ENCODE measurements at places on chromosomes 2 and 18.

DNA sequence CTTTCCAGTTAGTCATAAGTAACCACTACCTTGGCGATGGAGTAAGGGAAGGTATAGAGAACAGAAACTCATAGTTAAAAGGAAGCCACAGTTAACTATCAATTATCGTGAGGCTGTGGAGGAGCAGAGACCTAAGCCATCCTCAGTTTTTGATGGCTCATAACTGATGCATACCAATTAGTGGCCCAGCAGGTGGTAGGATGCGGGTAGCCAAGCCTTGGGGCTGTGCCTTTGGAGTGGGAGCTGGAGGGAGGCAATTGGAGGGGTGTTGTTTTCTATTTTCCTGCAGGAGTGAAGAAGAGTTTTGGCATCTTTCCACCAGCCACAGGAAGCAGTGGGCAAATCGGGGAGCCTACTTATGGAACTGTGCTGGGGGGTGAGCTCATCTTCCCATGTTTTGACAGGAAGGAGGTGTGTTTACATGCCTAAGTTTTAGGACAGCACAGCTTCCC is 194.8 kb downstream of the TPGS2 start:
- no peak for DNase-seq

DNA sequence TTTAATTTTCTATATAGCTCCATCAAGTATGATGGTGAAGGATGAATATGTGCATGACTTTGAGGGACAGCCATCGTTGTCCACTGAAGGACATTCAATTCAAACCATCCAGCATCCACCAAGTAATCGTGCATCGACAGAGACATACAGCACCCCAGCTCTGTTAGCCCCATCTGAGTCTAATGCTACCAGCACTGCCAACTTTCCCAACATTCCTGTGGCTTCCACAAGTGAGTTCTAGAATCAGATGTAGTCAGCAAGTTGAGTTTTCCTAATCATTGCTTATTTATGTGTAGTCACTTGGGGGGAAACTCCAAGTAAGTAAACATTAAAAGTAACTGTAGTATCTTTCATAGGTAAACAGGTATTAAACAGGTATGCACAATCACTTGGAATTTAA is 24.8 kb downstream of the SMAD4 start:
- DNase-seq, result no peak

DNA sequence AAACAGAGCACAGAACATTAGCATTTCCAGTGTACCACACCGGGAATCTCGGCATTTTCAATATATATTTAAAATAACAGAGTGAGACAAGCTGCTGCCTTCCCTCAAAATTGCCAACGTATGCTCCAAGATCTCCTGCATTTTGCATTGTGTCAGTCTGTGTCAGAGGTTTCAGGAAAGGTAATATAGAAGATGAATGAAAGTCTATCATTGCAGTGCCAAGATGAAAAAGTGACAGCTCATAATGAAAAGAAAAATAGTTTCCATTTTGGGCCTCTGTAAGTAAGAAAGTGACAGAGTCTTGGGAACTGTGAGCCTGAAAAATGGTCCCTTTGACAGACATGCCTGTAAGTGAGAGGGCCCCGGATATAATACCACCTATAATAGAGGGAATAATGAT is 297.8 kb upstream of the PIK3C3 start:
- DNase-seq, result no peak

DNA sequence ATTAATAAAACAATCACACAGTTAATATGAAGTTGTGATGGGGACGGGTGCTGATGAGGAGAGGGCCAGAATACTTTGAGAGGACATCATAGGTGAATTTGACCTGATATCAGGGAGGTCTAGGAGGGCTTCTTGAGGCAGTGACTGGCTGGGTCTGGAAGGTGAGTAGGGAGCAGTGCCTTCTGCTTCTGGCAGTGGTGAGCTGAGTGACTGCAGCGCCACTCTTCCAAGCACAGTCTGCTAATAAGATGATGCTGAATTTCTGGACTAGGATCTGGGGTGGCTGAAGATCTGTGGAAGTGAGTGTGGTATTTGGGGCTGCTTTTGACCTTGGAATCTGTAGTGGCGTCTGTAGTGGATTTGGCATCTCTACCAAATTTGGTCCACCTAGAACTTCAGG is 5.5 kb downstream of the DGKD start:
- no peak for DNase-seq

- DNase-seq, result no peak
Measured at GRCh38 chr18:3803350-3803749, 353.4 kb downstream of the TGIF1 start.

DNA sequence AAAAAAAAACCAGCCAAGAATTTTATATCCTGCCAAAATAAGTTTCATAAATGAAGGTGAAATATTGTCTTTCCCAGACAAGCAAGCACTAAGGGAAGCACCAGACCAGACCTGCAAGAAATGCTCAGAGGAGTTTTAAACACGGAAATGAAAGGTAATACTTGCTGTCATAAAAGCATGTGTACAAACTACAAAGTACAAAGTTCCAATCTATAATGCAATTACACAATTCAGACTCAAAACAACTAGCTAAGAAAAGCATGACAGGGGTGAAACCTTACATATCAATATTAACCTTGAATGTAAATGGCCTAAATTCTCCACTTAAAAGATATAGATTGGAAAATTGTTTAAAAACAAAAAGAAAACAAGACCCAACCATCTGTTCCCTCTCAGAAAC is 45.0 kb upstream of the ASXL3 start:
- no peak for DNase-seq

- no peak for DNase-seq
Measured at GRCh38 chr2:69968609-69969008, 7.2 kb upstream of the ASPRV1 start.

GRCh38 chr2:207135801-207136457 is 29.8 kb downstream of the KLF7 start:
- no peak for DNase-seq

DNA sequence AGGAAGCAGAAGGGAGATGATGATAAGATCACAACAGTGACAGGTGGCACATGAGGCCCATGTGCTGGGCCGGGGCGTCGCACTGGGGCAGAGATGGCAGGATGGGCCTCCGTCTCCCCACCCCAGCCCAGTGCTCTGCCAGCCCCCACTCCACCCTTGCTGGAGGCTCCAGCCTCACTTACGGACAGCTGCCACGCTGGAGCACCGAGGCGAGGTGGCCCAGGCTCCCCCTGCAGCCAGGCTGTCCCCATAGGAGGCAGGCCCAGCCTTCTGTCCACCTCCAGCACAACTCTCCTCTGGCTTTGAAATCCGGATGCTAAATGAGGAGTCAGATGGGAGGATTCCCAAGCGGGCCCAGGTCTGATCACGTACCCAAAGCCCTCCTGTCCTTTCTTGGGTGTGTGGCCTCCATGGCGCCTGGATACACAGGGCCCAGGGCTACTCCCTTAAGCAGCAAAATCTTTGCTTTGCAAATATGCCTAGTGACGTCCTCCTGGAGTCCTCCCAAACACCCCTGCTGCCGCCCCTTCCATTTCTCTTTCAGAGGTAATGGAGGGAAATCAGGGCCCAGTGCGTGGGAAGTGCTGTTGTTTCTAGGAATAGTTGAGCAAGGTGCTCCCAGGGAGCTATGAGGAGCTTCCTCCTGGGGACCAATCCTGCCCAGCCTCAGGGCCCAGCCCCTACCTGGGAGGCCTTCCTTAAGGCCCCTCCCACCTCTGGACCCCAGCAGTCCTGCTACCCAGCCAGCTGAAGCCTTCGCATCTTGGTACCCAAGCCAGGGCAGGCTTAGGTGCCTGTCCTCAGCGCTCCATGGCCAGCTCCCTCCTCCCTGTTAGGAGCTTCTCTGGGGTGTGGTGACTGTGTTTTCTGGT is 170.4 kb upstream of the MYCN start:
- DNase-seq, result no peak

GRCh38 chr2:111705711-111706336 is 178.2 kb downstream of the ANAPC1 start:
- DNase-seq, result no peak

- no peak for DNase-seq
Measured at GRCh38 chr18:38368886-38369285, 803.3 kb upstream of the CELF4 start.

DNA sequence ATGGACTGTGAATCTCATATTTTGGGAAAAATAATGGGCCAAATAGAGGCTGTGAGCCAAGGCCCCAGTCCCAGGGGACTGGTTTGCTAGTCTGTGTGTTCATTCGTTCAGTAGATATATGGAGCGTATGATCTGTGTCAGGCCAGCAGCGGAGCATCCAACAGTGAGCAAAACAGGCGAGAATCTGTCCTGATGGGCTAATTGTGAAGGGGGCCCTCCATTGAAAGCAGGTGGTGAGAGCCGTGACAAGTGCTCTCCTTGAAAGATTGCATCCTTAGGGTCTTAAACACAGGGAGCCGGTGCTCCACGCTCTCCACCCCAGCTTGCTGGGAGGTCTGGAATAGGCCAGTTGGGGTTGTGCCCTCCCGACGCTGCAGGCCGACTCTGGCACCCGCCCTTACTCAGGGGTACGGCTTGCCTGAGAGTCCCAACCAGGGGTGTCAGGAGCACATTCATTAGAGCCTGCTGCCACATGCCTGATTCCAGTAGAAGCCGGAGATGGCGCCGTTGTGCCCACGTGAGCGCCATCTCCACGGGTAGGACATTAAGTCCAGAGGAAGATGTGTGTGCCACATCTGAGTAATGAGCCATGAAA is 213.3 kb downstream of the SH3RF3 start:
- no peak for DNase-seq

DNA sequence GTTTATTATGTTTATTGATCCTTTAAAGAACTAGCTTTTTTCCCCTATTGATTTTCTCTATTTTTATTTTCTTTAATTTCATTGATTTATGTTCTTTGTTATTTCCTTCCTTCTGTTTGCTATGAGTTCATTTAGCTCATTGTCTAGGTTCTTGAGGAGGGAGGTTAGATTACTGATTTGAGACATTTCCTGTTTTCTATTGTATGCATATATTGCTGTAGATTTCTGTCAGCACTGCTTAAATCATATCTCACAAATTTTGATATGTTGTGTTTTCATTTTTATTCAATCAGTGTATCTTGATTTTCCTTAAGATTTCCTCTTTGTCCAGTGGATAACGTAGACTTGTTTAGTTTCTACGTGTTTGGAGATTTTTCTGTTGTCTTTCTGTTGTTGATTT is 43.4 kb downstream of the PTPN4 start:
- no peak for DNase-seq

- no peak for DNase-seq
Measured at GRCh38 chr2:149427387-149427786, 97.0 kb downstream of the LYPD6 start.

DNA sequence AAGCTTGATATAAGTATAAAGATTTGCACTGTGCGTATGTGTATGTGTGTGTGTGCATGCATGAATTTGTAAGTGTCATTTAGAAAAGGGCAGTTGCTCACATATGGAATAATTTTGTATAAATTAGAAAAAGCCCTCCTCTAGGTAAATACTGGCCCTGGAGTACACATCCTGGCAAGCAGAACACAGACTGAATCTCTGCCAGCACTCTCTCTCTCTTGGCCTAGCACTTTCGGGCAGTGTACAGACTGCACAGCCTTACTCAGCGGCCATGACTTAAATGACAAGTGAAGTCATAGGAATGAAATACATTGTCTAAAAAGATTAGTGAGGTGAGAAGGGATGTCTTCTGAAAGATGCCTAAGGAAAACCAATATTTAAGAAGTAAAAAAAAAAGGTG is 214.1 kb downstream of the RDH14 start:
- no peak for DNase-seq

- DNase-seq, result no peak
Measured at GRCh38 chr18:44513233-44513632, 167.5 kb upstream of the SETBP1 start.

DNA sequence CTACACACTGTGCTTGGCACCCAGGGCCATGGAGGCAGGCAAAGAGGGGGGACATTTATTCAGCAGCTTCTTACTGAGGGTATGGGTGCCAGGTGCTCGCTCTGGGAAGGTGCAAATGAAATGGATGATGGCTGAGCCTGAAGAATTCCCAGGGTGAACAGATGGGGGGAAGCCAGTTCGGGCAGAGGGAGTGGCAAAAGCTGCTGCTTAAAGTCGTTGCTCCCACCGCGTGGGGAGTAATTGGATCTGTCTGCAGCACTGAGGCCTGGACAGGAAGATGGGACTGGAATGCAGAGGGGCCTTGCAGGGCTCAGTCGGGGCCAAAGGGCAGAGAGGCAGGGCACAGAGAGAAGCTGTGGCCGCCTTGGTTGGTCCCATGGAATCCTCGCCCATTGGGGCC is 51.2 kb downstream of the NEDD4L start:
- DNase-seq, result no peak

GRCh38 chr2:105400138-105400540 is 1.3 kb upstream of the FHL2 start:
- no peak for DNase-seq

DNA sequence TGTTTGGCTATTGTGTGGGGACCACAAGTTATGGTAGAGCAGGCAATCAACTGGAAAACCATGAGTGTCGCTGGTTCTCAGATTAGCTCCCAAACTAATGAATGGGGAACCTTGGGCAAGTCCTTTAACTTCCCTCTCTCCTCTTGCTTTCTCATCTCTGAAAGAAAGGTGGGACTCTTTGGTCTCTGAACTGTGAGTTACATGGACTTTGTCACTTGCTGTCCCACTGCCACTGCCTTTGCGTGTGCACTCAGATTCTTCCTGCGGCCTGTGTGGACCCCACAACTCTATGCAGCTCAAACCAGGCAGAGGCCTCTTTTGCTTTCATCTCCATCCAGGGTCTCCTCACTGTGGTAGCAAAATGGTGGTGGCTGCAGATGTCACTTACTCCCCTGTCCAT is 86.7 kb downstream of the RNF144A start:
- no peak for DNase-seq

- no peak for DNase-seq
Measured at GRCh38 chr18:78130232-78131195, 849.1 kb upstream of the SALL3 start.

GRCh38 chr2:217399291-217399690 is 539.4 kb upstream of the TNP1 start:
- no peak for DNase-seq

- DNase-seq, result no peak
Measured at GRCh38 chr2:86174445-86174844, 20.8 kb downstream of the IMMT start.

DNA sequence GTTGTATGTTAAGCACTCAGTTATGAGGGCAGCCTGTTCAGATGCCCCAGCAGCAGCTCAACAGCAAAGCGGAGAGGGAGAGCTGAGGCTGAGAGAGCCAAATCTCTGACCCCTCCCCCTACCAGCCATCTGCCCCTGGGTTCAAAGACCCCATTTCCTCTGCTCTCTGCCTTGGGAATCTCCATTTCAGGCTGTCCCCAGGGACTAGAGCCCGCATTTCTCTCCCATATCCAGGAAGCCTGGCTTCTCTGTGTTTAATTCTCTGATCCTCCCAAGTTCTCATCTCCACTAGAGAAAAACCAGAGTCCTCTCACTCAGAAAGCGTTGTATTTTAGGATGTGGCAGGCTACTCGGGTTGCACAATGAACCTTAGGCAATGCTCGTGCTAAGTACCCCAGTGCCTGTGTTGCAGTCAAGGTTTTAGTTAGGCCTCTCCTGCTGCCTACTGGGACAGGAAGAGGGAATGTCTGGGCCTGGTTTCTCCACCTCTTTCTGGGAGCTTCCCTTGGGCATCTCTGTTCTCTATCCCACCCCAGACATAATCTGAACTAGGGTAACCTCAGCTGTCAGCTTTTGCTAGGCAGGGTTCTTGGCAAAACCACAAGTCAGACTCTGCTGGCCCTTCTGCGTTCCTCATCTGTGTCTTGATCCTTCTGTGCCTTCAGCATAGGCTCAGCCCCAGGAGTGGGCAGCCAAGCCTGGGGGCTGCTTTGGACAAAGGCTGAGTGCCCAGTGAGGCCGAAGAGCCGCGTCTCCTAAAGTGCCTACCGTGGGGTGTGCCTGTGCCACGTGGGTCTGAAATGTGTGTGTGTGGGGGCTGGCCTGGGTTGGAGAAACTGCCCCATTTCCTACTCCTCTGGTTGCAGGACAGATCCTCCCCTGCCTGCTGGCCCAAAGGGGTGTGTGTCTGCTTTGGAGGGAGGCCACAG is 96.8 kb downstream of the STPG4 start:
- no peak for DNase-seq
